Kidney capillary endothelial cell (primary cell): ENCODE measurements at places on chromosomes 12 and 14.

DNA sequence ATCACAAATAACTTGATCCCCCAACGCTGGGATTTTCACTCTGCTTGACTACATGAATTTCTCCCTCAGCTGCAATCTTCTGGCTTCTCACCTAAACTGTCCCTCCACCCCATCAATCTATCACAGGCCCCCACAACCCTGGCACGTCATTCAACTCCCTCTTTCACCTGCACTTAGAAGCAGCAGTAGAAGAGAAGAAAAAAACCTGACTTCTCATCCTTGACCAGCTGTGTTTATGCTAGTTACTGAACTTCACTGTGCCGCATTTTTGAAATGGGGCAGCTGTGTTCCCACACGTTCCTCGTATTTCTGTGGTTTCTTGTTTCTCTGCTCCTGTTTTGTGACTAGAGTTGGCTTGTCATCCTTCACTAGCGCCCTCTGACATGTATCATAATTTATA is 35.0 kb downstream of the ITPR2 start:
- DNase-seq, result no peak

DNA sequence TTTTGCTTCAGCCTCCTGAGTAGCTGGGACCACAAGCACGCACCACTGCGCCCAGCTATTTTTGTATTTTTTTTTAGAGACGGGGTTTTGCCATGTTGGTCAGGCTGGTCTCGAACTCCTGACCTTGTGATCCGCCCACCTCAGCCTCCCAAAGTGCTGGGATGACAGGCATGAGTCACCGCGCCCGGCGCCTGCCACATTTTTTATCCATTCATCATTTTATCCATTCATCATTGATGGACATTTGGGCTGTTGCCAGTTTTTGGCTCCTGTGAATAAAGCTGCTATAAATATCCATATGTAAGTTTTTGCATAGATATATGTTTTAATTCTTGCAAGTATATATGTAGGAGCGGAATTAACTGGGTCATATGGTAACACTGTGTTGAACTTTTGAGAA is 79.5 kb downstream of the DAAM1 start:
- no peak for DNase-seq

DNA sequence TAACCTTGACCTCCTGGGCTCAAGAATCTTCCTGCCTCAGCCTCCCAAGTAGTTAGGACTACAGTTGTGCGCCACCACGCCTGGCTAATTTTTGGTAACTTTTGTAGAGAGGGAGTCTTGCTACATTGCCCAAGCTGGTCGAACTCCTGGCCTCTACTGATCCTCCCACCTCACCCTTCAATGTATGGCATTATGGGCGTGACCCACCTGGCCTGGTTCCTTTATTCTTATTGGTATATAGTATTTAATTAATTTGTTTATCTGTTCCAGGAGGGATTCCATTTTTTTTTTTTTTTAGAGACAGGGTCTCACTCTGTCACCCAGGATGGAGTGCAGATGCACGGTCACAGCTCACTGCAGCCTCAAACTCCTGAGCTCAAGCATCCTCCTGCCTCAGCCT is 40.9 kb upstream of the EAPP start:
- DNase-seq, result no peak

DNA sequence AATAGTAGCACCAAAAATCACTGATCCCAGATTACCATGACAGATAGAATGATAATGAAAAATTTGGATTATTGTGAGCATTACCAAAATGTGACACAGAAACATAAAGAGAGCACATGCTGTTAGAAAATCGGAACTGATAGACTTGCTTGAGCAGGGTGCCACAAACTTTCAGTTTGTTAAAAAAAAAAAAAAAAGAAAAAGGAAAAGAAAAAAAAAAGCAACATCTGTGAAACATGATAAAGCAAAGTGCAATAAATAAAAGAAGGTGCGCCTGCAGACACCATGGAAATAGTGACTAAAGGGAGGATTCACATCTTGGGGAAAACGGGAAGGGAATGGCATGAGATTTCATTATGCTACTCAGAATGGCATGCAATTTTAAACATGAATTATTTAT is 6.6 kb upstream of the PARP11 start:
- no peak for DNase-seq

DNA sequence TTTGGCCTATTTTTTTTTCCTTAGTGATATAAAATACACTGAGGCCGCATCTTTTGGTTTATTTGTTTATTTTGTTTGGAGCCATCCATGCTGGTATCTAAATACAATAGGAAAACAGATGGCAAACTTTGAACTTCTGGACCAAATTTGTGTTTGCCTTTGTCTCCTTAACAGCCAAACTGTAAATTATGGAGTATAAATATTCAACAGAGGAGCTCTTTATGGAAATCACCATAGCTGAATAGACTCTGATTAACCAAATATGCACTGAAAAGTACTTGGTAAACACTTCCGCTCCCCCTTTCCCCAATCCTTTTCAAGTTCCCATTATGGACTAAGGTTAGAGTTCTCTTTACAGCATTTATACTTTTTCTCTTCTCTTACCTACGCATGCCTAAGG is 80.5 kb downstream of the TESC start:
- DNase-seq, result no peak

DNA sequence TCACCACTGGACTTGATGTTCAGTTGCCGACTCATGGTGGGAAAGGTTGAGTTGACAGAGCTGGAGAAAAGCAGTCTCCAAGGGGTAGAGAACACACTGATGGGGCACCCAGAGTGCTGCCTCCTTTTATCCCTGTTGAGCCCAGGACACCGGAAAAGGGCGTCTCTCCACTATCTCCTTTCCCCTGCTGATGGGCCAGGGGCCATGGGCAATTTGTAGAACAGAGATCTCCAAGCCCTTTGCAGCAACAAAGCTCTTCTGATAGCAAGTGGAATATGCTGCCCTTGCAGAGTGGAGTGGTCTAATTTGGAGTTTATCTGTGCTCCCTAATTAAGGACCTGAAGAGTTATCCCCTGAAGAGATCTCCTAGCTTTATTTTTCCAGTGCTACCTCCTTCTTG is at the start of gene KRT74:
Gene KRT74 (minus strand): TSS at position 101 of the 400 bp plus-strand sequence. CDS start 66 bp downstream, at position 35.
- DNase-seq, result no peak

DNA sequence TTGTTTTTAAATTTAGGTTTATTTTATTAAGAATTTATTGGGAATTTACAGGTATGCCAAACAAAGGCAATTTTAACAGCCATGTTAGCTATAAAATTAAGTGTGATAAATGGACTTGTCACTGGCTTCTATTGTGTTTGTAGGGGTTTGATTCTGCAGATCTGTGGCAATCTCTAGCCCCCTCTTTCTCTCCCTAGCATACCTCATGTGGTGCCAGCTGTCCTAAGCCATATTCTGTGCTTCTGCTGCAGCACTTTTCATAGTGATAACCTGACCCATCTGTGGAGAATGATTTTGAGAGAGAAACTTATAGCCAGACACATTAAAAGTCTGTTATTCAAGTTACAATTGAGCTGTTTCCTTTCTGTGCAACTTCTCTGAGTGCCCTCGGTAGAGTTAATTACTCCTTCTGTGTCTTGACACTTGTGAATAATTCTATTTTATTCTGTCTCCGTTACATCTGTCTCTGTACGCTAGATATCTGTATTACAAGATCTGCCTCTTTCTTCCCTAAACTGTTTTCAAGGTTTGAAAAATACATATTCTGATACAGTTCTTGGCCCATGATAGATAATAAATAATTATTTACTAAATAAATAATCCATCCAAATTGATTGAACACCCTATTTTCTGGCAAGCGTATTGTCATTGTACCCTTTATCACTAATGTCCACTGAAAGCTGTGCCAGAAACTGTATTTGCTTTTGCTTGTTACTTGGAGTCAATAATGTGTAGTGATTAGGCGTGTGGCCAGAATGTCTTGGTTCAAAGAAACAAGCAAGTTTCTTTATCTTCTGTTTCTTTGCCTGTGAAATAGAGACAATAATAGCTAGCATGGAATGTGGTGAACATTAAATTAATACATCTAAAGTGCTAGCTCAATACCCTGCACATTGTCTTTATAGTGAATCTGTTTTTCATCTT is 40.0 kb downstream of the FRS2 start:
- DNase-seq, result no peak

GRCh38 chr14:65414961-65415589 is 2.5 kb downstream of the FUT8 start:
- peak; percentile 33 for DNase-seq

- no peak for DNase-seq
These were observed 927 bp upstream of the LRP6 start for GRCh38 chr12:12267742-12268200.

DNA sequence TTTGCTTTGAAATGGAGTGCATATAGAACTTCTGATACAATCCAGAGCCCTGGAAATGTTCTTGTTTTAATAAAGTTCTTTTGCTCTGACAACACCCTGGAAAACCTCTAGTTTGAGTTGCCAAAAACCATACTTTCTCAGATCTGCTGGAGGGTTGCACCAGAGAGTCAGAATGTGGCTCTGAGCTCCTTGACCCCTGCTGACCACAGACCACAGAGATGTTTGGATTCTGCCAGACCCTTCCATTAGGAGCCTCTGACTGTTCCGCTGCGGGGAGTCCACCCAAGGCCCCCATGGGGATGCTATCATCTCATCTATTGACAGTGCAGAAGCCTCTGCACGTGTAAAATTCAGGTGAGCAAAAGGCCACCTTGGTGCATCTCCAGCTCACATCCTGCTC is 332.6 kb downstream of the GLT1D1 start:
- no peak for DNase-seq

DNA sequence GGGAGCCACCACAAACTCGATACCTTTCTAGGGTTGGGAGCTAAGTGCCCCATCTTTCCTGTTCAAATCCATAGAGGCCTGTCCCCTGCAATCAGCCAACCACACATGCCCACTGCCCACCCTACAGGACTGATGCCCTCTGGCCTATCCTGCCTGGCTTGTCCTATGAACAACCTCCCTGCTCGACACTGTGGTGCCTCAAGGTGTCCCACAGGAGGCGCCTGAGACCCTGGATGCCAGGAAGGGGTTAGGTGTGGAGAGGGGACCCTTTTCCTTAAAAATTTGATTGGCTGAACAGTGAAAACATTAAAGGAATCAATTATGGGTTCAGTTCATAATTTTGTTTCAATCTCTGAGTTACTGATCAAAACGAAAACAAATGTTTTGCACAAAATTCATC is 97.3 kb upstream of the FZD10 start:
- no peak for DNase-seq

DNA sequence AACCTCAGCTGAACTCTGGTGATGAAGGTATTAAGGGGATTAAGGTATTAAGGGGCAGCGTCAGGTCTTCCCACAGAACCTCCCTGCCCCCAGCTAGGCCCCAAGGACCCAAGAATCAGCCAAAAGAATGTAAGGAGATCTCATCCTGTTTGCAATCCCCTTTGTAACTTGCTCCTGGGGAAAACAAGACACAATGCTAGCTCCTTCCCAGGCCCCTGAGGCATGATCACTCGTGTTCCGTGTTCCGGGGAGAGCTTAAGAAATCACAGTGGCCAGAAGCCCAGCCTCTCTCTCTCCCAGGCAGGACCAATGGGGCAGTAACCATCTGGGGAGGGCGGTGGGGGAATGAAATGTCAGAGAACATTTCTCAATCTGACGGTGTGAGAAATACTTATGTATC is 33.2 kb downstream of the PIGH start:
- no peak for DNase-seq

GRCh38 chr14:96895658-96896271 is 98.6 kb downstream of the VRK1 start:
- DNase-seq, result no peak

- DNase-seq, result peak; percentile 56
These were observed 442.2 kb upstream of the CCDC196 start for GRCh38 chr14:66043921-66044320.

- DNase-seq, result no peak
These were observed 15.3 kb upstream of the LYZ start for GRCh38 chr12:69332815-69333358.

DNA sequence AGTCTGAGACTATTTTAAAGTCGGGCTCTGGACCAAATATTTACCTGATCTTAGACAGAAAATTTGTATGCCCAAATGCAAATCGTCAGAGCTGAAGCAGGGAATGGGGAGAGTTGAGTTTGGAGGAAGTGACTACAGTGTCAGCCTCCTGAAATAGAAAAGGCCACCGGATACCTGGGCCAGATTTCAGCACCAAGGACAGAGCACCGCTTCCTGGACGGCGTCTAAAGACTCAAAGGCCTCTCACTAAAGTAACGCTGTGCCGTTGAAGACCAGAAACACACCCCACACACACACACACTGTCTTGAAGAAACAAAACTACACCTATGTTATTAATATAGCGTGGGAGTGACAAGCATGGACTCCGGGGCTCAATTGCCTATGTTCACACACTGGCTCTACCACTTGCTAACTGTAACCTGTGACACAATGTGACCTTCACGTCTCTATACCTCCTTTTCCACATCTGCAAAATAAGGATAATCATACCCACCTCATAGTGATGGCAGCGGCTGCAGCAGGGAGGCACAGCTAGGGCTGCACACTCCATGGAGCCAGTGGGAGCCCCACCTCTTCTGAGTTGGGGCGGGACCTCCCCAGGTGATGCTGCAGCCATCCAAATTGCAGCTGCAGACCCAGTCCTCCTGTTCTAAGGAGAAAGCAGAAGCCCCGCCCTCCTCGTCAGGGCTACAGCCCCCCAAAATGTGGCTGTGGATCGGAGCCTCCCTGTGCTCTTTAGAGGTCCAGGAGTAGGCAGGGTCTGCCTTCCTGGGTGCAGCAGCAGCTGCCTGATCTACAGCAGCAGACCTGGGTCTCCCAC is 35.6 kb downstream of the KRT76 start:
- peak; percentile 40 for DNase-seq

GRCh38 chr12:132054983-132055382 is 89.1 kb downstream of the DDX51 start:
- no peak for DNase-seq

GRCh38 chr14:95077345-95077744 is 80.0 kb downstream of the DICER1 start:
- no peak for DNase-seq

DNA sequence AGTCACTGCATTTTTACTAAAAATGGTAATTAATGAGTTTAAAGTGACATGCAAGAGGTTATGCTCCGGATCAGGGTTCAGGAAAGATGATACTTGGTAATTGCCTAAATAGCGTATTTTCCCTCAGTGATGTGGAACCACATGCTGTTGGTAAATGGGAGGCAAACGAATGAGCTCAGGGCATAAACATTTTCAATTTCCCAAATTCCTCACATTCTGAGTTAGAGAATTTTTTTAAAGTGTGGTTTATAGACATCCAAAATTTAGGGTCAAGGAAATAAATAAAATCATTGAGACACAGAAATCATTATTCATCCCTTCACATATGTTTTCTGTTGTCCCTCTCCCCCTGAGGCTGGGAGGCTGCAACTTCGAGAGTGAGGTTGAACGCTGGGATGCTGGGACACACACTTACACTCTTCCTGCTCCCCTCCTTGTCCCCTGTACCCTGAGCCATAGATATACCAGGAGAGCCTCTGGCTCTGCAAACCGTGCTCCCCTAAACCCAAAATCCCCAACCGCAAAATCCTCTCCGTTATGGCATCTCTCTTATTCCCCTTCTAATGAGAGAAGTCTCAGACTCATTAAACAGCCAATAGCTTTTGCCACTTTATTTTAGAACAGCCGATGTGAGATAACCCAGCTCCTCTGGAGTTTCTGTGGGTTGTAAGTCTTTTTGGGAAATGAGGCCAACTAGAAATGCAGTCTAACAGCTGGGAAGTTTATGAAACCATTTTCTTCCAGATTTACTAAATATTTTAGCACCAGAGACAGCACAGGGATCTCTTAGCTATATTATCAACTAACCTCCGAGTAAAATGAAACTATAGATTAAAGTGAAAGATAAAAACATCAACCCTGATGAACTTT is 21.4 kb upstream of the ADGRD1 start:
- no peak for DNase-seq

GRCh38 chr14:99272899-99273765 is 1.1 kb upstream of the BCL11B start:
- DNase-seq, result no peak

GRCh38 chr14:69972755-69973154 is 93.5 kb downstream of the SMOC1 start:
- no peak for DNase-seq

- no peak for DNase-seq
These were observed 62.0 kb downstream of the PLEKHA5 start for GRCh38 chr12:19191563-19191962.
